ENCODE measurements at places on chromosomes 5 and 9.

- no peak for DNase-seq
These were observed 53.0 kb downstream of the ERGIC1 start for GRCh38 chr5:172886974-172887501.

GRCh38 chr9:87211669-87212068, 264.4 kb upstream of the GAS1 start:
- no peak for DNase-seq

- no peak for DNase-seq
These were observed 171.7 kb downstream of the TTLL11 start for GRCh38 chr9:121921444-121921843.

DNA sequence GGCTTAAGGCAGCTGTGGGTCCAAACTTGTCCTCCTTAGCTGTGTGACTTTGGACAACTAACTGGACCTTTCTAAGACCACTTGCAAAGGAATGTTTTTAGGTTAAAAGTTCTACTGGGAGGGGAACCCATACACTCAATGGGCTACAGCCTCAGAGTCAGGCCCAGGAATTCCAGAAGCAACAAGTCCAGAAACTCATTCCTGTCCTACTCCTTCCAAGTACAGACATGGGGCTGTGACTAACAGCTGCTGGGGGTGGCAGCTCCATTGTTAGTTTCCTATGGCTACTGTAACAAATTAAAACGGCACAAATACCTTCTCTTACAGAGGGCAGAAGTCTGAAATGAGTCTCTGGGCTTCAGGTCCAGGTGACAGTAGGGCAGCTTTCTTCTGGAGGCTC, 12.4 kb upstream of the AKNA start:
- no peak for DNase-seq

DNA sequence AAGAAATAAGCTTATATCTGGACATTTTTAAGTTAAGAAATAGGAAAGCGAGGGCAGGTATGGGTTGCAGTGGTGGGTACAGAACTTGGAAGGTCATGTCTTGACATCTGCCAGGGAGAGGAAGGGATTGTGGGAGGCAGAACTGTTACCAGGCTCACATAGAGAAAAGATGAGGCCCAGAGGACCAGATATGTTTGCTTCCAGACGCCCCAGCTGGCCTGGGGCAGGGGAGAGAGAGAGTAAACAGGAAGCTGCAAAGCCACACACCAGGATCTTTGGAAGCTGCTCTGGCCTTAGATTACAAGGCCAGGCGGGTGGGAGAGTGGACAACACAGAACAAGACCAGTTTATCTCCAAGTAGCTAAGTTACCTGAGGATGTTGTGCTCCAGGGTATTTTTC, 71.2 kb downstream of the MARCHF11 start:
- DNase-seq = no peak

DNA sequence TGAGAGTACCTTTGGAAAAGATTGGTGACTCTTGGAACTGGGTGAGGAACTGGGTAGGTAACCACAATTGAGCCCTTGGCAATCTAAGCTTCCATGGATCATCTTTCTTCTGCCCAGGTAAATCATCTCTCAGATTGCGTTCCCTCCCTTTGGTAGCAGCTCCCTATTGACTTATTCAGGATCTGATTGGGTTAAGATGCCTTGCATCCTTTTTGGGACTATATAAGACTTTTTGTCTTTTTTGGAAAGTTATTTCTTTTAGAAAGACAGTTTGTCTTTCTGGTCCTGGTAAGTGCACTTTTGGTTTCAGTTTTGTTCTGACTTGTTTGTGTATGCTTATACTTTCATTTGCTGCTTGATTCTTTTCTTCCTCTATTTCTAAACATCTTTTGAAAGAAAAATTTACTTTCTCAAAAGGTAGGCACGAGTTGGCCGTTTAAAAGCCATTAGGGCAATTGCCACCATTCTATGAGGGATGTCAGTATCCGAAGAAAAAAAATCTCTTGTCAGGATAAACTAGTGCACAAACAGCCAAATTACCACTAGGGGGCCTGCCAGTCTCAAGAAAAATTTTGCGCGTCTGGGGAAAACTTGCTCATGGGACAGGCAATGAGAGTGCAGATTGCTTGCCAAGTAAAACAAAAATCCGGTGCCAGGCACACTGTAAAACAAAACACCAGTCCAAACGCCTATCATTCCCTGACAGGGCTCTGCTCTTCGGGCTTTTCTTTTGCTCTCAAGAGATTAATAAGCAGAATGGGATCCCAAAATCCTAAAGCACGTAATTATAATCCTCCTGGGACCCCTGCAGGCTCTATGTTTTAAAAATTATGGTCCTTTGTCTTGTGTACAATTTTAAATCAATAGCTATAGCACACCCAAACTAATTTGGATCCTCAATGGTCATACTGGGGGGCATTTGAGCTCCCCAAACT, 12.8 kb downstream of the OR1J1 start:
- peak; percentile 27 for DNase-seq

DNA sequence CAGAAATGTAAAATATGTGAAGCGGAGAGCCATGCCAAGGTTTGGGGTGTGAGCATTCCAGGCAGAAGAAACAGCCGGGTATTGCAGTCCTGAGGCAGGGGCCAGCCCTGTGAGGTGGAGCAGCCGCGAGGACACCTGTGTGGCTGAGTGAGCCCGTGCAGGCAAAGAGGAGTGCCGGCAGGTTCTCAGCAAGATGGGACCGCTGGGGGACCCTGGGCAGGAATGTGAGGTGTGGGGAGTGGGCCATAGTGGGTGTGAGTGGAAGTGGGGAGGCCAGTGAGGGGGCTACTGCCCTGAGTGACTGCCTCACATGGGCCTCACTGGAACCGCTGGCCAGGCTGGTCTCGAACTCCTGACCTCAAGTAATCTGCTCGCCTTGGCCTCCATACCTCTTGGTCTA, 8.1 kb upstream of the PRR7 start:
- no peak for DNase-seq

DNA sequence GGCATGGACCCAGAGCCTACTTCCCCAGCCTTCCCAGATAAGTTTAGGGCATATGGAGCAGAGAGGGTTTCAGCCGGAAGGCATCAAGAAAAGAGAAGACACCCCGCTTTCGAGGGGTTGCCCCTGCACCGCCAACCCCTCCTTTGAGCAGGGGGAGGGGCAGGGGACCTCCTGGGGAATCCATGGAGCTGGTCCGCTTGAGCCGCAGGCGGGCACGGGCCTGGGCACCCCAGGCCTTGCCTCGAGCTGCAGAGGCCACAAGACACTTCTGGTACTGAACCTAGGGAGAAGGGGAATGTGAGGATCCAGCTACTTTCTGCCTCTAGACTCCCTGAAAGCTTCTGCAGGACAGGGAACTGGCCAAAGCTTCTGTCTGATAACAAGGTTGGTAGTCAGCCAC, 1.3 kb upstream of the SRA1 start:
- DNase-seq = no peak

DNA sequence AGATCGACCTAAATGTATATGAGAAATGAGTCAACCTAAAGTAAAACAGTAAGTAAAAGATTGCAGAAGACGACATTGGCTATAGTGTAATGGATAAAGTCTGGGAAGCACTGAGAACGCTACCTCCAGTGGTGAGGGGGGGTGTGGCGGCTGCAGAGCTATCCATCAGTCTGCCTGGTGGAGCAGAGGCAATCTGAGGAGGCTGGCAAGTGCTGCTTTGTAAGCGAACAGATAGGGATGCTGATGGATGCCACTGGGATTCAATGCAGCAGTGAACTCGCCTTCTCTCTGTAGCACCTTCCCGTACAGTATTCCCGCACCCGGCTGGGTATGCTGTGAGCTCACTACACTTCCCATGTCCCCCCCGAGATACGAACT, 261.5 kb downstream of the NSG2 start:
- no peak for DNase-seq
